ENCODE measurements at places on chromosomes 11 and 22.

DNA sequence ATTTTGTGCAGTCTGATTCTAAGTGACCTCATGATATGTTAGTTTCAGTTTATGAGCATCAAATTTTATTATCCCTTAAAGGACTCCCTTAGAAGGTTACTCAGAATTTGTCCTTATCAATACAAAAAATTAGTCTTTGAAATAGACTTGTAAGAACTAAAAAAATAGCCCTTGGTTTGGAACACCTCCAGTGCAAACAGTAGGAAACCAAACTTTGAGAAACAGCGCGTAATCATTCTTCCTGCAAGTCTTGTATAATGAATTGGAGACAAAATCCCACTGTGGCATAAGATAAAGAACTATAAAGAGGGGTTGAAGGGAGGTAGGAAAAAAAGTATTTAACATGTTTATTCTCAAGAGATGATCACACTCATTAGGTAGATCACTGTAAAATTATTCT is 10.8 kb upstream of the MSANTD4 start:
- DNase-seq = no peak

DNA sequence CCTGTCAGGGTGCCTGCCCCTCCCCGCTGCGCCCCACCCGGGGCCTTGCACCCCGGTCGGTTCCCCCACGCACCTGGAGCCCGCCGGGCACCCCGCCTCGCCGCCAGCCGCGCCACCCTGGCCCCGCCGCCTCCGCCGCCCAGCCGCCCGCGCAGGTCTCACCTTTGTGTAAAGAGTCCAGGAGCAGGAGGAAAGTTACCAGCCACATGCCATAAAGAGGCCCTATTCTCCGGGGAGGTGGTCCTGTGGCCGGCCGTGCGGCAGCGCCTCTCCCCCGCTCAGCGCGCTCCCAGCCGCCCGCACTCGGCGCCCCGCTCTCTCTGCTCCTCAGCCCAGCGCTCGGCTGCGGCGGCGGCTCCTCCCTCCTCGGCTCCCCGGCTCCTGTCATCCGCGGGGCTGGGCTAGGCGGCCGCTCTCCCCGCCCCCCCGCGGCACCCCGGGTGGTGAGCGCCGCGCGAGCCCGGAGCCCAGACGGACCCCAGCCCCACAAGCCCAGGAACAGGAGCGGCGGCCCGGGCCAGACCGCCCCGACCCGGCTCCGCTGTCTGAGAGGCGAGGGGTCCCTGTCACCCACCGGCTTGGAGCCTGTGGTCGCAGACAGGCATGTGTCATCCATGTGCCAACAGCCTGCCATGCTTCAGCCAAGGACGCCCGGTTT is at the start of gene DSCAML1:
Gene DSCAML1 (minus strand): TSS at position 345 of the 658 bp plus-strand sequence. CDS start 137 bp downstream, at position 208.
- no peak for DNase-seq

- no peak for DNase-seq
Observed at GRCh38 chr22:25370322-25370721, 150.9 kb downstream of the CRYBB2 start.

GRCh38 chr11:102654761-102655160 is 29.6 kb upstream of the MMP20 start:
- DNase-seq = no peak

GRCh38 chr11:123206791-123207434 is 11.9 kb upstream of the CLMP start:
- DNase-seq = no peak

GRCh38 chr11:82682003-82682751 is 51.5 kb downstream of the FAM181B start:
- DNase-seq = no peak

GRCh38 chr11:19253817-19254216 is 13.1 kb upstream of the E2F8 start:
- no peak for DNase-seq

DNA sequence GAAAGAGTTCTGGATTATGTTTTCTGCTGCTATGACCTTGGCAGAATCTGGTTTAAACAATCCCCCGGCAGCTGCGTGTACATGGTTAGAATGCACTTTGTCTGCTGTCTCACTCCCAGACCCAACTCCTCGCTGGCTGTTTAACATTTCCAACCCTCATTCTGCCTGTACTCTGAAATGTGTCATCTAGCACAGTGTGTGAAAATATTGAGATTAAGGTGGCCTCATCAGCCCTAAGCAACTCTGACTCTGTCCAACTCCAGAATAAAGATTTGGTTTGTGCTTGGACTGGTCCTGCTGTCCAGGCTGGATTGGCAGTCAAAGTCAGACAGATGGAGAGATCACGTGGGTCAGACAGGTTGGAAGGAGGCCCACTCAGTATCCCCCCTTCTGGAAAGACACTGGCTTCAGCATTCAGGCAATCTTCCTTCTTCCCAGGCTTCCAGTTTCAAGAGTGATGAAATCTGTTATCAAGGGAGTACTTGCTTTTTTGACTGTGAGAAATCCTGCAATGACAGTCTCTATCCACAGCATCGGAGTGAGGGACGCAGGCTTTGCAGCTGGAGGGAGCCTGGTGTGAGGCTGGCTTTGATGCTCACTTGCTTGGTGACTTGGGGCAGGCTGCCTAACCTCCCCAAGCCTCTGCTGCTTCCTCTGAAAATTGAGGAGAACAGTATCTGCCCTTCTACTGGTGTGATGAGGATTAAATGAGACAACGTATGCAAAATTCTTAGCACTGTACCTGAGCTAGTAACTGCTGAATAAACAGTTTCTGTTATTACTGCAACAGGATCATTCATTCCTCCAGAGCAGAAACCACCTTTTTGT is 29.8 kb downstream of the ABTB2 start:
- no peak for DNase-seq

GRCh38 chr11:68541991-68542390 is 81.4 kb downstream of the PPP6R3 start:
- DNase-seq = no peak

DNA sequence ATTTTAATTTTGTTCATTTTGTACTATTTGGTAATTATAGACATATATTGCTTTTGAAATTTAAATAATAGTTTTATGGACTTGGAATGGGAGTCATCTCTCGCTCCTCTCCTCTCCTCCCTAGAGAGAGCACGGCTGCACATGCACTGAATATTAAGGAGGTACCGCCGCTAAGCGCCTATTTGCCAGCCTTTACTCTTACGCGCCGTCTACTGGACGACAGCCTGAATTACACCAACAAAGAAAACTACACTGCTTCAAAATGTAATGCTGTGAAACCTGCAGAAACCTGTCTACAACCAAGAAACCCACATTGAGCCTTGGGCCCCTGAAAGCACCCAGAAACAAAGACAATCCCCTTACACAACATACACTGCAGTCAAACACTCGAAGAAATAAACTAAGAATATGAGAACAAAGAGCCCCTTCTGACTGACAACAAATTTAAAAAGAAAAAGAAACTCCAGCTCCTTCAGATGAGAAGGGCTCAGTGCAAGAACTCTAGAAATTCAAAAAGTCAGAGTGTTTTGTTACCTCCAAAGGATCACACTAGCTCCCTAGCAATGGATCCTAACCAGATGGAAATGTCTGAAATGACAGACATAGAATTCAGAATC is 737.2 kb downstream of the LRRC4C start:
- DNase-seq = no peak

DNA sequence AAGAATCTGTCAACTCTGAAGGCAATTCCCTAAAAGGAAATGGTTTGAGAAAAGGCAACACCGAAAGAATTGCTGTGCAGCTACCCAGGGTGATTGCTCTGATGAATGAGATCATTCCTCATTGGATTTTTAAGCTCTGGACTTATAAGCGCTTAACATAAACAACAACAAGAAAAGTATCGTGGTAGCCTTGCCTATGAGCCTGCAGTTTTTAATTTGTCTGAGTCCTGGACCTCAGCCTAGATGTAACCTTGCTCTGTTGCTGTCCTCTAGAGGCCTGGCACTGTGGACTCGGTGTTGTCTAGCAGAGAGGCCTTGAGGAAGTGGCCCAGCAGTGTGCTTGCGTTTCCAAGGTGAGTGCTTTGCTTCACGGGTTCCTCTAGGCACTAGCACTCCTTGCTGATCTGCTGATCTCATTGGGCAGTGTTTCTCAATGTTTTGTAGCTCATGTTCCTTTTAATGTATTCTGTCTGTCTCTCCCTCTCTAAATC is 20.4 kb downstream of the CCDC81 start:
- no peak for DNase-seq

- DNase-seq = peak; percentile 49
Observed at GRCh38 chr11:6646918-6647679, 8.5 kb downstream of the DCHS1 start.

GRCh38 chr11:73317373-73317772 is 9.3 kb downstream of the ARHGEF17 start:
- DNase-seq = no peak

DNA sequence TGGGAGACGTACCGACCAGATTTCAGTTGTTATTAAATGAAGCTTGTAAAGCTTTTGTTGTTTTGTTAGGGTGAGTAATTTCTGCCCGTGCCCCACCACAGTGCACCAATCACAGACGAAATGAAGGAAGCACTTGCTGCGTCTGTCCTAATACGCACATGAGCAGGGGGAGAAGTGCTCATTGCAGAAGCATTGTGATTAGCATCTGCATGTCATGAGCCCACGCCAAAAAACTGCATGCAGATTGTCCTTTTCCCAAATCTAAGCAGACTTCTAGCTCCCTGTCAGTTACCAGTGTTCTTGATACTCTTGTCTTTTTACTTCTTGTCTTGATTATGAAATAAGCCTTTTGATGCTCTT is 15.5 kb downstream of the RBX1 start:
- no peak for DNase-seq

DNA sequence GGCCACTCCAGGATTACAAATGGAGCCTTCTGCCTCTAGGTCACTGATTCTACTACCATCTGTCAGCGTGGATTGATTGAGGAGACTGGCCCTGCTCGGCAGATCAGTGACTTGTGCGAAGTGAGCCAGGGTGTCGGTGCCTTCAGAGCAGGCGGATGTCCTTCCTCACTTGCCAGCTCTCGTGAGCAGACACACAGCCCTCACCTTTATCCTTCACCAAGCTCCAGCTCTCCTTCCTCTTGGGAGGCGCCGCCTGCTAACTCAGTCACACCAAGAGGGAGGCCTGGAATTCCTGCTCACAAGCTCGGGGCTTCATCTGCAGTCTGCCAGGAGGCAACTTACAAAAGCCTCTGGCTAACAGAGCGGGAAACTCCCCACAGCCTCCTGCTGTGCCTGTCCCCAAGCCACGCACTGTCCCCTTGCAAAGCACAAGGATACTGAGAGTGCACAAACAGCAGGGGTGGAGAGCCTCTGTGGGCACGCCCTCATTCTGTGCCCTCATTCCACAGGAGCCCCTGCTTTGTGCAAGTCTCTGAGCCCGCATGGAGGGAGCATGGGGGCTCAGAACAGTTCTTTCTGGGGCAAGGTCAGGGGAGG is 3.5 kb upstream of the TCF20 start:
- no peak for DNase-seq

GRCh38 chr22:35821654-35822053 is 104.0 kb downstream of the APOL5 start:
- DNase-seq = no peak
